ENCODE measurements at places on chromosomes 1 and 21.

- no peaks in the 10 kb centered on the region for H3K4me1 ChIP-seq
- no peak overlapping the region for H3K27ac ChIP-seq
- H3K27me3 ChIP-seq, result no peaks in the 10 kb centered on the region
- no peak for DNase-seq
- H3K36me3 ChIP-seq, result no peaks in the 10 kb centered on the region
- H3K4me3 ChIP-seq, result no peak overlapping the region
Measured at GRCh38 chr1:240217403-240217802, 125.7 kb downstream of the FMN2 start.

DNA sequence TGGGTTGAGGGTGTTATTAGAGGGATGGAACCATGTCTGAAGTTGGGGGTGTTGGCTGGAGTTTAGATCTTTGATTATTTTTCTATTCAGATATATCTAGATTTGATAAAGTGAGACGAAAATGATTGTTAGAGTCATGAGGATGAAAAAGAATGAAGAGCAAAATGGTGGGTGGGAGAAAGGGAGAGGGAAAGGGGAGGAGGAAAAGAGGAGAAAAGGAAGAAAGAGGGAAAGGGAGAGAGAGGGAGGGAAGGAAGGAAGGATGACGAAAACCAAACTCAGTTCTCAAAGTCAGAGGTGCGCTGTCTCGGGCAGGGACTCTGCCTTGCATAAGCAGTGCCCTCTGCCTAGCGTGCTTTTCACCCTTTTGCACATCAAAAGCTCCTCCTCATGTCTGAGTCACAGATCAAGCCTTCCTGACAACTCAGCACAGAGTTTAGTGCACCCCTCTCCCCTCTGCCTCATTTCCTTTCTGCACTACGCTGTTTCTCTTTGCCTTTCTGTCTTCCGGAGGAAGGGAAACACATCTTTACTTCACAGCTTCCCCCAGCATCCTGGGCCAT, 225.8 kb upstream of the PROX1 start:
- no peaks in the 10 kb centered on the region for H3K4me1 ChIP-seq
- DNase-seq, result no peak
- no peak overlapping the region for H3K27ac ChIP-seq
- no peak overlapping the region for H3K4me3 ChIP-seq
- H3K27me3 ChIP-seq, result no peaks in the 10 kb centered on the region
- no peaks in the 10 kb centered on the region for H3K36me3 ChIP-seq

DNA sequence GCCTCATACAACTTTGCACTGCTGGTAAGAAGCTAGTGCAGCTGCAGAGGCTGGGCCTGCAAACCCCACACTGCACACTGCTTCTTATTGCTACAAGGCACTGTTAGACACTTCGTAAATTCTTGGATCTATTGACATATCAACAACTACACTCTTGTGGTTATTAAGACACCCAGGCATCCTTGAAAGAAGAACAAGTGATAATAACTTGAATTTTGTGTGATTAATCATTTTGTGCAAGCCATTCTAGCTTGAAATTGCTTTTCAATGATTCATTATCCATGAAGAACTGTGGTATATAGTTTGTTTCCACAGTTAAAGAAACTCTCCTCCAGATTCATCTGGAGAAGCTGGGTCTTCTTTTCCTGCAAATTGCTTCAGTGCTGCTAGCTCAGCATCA, 33.7 kb upstream of the IFI44L start:
- no peaks in the 10 kb centered on the region for H3K36me3 ChIP-seq
- peaks cover 10% of the 10 kb centered on the region for H3K4me1 ChIP-seq
- H3K27ac ChIP-seq, result no peak overlapping the region
- no peak overlapping the region for H3K4me3 ChIP-seq
- no peaks in the 10 kb centered on the region for H3K27me3 ChIP-seq

DNA sequence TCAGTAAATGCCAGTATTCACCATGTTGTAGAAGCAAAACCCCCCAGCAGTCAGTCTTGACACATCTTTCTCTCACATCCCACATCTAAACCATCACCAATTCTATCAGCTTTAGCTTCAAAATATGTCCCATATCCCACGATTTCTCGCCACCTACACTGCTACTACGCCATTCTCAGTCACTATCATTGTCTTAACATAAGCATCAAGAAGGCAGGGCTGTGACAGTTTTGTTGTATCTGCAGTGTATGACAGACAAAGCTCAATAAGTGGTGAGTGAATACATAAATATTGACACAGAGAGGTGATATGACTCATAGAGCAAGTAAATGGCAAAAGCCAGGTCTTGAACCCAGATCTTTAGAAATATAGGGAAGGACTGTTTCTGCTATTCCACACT, 59.9 kb downstream of the JAK1 start:
- H3K4me3 ChIP-seq, result no peak overlapping the region
- H3K27ac ChIP-seq, result no peak overlapping the region
- no peak for DNase-seq

DNA sequence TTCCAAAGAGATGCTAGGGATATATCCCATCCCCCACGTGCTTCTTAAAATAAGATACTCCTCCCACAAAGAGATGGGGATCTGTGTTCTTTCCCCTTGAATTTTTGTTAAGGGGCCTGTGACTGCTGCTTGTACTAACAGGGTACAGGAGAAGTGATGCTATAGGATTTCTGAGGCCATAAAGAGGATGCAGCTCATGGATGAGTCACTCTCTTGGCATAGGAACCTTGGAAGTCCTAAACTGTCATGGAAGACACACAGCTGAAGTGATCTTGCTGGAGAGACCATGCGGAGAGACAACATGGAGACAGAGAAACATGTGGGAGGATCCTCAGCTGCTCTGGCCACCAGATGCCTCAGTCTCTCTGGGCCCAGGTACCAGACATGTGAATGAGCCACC, 157.2 kb downstream of the S1PR1 start:
- H3K36me3 ChIP-seq, result no peaks in the 10 kb centered on the region
- H3K4me3 ChIP-seq, result no peak overlapping the region
- H3K27ac ChIP-seq, result peak overlapping the region; percentile 98
- H3K4me1 ChIP-seq, result peaks cover 96% of the 10 kb centered on the region
- DNase-seq, result no peak

GRCh38 chr21:36825658-36826057, 126.7 kb downstream of the SIM2 start:
- no peak overlapping the region for H3K4me3 ChIP-seq
- DNase-seq, result no peak
- no peak overlapping the region for H3K27ac ChIP-seq
- no peaks in the 10 kb centered on the region for H3K36me3 ChIP-seq

DNA sequence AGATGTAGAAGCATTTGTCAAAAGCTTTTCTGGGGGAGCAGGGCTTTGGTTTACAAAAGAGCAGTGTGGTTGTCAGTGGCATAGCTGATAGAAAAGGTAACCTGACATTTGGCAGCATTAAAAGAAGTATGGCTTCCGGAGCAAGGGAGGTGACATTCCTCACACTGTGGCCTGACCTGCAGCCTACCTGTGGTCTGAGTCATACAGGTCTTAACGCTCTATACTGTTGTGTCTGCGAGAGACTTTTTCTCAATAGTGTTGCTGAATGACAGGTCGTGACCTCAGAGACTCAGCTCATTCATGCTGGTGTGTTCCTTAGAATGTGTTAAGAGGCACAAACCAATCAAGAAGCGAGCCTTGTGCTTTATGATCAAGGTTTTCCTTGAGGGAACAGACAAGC, 19.3 kb downstream of the PHGDH start:
- no peaks in the 10 kb centered on the region for H3K36me3 ChIP-seq
- DNase-seq, result no peak
- H3K27ac ChIP-seq, result no peak overlapping the region
- no peaks in the 10 kb centered on the region for H3K27me3 ChIP-seq
- H3K4me3 ChIP-seq, result no peak overlapping the region
- H3K4me1 ChIP-seq, result no peaks in the 10 kb centered on the region

DNA sequence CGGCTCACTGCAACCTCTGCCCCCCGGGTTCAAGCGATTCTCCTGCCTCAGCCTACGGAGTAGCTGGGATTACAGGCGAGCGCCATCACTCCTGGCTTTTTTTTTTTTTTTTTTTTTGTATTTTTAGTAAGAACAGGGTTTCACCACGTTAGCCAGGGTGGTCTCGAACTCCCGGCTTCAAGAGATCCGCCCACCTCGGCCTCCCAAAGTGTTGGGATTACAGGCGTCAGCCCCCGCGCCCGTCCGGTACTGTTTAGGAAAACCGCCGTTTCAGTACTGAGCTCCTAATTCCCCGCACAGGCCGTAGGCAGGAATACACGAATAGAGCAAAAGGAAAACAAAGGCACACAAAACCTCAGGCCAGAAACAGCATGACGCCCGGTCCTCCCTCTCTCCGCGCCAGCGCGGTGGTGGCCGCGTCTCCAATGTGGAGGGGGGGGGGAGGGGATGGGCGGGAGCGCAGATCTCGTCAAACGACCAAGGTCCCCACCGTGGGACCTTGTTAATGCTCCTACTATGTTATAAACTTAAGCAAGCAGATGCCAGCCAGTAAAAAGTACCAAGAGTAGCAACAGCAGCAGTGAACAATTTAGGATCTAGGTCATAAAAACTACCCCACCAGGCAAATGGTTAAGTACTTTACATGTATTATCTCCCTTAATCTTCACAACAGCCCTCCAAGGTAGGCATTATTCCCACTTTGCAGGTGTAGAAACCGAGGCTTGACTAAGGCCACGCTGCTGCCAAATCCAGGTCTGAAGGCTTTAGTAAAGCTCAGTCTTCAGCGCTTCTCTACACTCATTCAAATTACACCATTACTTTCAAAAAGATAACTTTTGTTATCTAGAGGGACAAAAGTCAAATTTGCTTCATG, 648 bp upstream of the ADAR start:
- peaks cover 74% of the 10 kb centered on the region for H3K4me1 ChIP-seq
- peaks cover 6% of the 10 kb centered on the region for H3K36me3 ChIP-seq
- H3K27me3 ChIP-seq, result no peaks in the 10 kb centered on the region
- peak overlapping the region; percentile 73 for H3K4me3 ChIP-seq
- H3K27ac ChIP-seq, result peak overlapping the region; percentile 95
- DNase-seq, result peak; percentile 79

GRCh38 chr1:183454377-183454776, 17.9 kb upstream of the SMG7 start:
- no peak overlapping the region for H3K27ac ChIP-seq
- H3K36me3 ChIP-seq, result no peaks in the 10 kb centered on the region
- no peaks in the 10 kb centered on the region for H3K4me1 ChIP-seq
- no peak overlapping the region for H3K4me3 ChIP-seq
- no peak for DNase-seq

GRCh38 chr1:96559181-96559580, 162.4 kb upstream of the PTBP2 start:
- no peak for DNase-seq
- H3K27ac ChIP-seq, result no peak overlapping the region
- H3K36me3 ChIP-seq, result no peaks in the 10 kb centered on the region

GRCh38 chr21:45325206-45326168, 37.8 kb upstream of the POFUT2 start:
- no peak overlapping the region for H3K27ac ChIP-seq
- DNase-seq, result no peak
- no peak overlapping the region for H3K4me3 ChIP-seq
- no peaks in the 10 kb centered on the region for H3K27me3 ChIP-seq
- no peaks in the 10 kb centered on the region for H3K4me1 ChIP-seq

- H3K27me3 ChIP-seq, result no peaks in the 10 kb centered on the region
- no peak overlapping the region for H3K4me3 ChIP-seq
- H3K36me3 ChIP-seq, result no peaks in the 10 kb centered on the region
Measured at GRCh38 chr1:163914785-163915413, 593.1 kb downstream of the NUF2 start.

- no peaks in the 10 kb centered on the region for H3K27me3 ChIP-seq
- H3K4me1 ChIP-seq, result peaks cover 15% of the 10 kb centered on the region
- H3K36me3 ChIP-seq, result no peaks in the 10 kb centered on the region
- no peak overlapping the region for H3K4me3 ChIP-seq
- DNase-seq, result peak; percentile 56
- no peak overlapping the region for H3K27ac ChIP-seq
Measured at GRCh38 chr21:31201548-31201947, 142.5 kb downstream of the TIAM1 start.

- no peak for DNase-seq
- no peak overlapping the region for H3K4me3 ChIP-seq
- H3K36me3 ChIP-seq, result no peaks in the 10 kb centered on the region
- H3K27me3 ChIP-seq, result no peaks in the 10 kb centered on the region
- no peaks in the 10 kb centered on the region for H3K4me1 ChIP-seq
- H3K27ac ChIP-seq, result no peak overlapping the region
Measured at GRCh38 chr1:225519166-225519863, 91.5 kb upstream of the LBR start.

DNA sequence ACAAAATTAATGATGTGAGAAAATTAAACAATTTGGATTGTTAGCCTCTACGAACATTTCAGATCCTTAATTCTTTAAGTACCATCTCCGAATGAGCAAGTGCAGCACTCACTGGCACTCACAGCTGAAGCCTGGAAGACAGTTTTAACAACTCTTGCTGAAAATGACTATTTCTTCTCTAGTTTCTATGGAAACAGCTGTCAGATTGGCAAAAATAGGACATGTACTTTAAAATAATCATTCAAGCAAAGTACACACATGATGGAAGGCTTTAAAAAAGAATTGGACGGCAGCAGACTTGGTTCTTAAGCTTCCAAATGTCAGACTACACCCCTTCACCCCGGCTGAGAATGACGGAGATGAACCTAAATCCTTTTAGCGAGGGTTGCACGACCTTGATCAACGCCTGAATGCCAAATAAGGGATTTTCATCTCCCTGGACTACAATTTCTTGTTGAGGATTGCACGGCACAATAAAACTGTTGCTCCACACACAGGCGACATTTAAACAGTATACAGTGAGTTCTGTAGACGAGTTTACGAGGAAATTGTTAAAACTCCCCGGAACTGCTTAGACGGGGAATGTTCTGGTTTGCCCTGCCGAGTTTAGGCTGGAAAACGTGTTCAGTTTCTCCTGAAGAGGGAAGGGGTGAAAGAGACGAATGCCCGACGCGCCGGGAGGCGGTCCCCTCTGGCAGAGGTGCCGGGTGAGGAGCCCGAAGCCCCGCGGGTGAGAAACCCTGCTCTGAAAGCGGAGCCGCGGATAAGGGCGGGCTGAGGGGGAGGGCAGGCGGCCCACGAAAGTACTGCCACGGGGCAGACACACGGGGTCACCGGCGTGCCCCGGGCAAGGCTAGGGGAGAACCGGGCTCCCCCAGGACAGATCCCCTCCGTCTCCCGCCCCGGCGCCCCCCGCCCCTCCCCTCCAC, 671 bp downstream of the OMA1 start:
- no peaks in the 10 kb centered on the region for H3K36me3 ChIP-seq
- H3K4me3 ChIP-seq, result peak overlapping the region; percentile 91
- no peaks in the 10 kb centered on the region for H3K27me3 ChIP-seq
- peaks cover 15% of the 10 kb centered on the region for H3K4me1 ChIP-seq
- DNase-seq, result peak; percentile 93

GRCh38 chr1:54069791-54070170, 16.4 kb downstream of the TCEANC2 start:
- no peak overlapping the region for H3K4me3 ChIP-seq
- no peaks in the 10 kb centered on the region for H3K27me3 ChIP-seq
- H3K27ac ChIP-seq, result no peak overlapping the region
- peaks cover 13% of the 10 kb centered on the region for H3K36me3 ChIP-seq
- peaks cover 6% of the 10 kb centered on the region for H3K4me1 ChIP-seq
- no peak for DNase-seq

Data from Karpas-422 (cell line).